ENCODE measurements at places on chromosomes 5 and 9.

GRCh38 chr9:27626244-27627187 lies 53.2 kb upstream of the C9orf72 start:
- no peak for DNase-seq

DNA sequence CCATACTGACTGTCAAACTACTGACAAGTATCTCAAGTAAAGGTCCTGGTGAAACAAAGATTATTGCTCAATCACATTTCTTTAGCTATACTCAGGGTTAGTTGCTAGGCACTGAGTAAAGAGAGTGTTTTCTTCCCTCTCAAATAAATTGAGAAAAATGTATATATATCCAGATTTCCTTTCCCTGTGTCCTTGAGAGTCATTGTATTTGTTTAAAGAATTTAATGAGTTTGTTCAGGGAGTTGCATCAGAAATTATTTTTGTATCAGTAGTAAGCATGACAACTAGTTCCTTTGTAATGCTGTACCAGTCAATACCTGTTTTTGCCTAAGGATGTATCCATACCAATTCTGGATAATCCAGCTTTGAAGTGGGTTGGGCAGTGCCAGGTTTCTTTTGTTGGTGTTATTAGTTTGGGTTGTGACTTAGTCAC lies 3.2 kb upstream of the ANKHD1 start:
- DNase-seq = no peak

GRCh38 chr5:158992037-158992740 lies 107.5 kb downstream of the EBF1 start:
- no peak for DNase-seq

- DNase-seq = no peak
Measured at GRCh38 chr5:33738967-33739366, 152.8 kb downstream of the ADAMTS12 start.

GRCh38 chr5:135227064-135228022 lies 171.7 kb downstream of the MACROH2A1 start:
- no peak for DNase-seq

DNA sequence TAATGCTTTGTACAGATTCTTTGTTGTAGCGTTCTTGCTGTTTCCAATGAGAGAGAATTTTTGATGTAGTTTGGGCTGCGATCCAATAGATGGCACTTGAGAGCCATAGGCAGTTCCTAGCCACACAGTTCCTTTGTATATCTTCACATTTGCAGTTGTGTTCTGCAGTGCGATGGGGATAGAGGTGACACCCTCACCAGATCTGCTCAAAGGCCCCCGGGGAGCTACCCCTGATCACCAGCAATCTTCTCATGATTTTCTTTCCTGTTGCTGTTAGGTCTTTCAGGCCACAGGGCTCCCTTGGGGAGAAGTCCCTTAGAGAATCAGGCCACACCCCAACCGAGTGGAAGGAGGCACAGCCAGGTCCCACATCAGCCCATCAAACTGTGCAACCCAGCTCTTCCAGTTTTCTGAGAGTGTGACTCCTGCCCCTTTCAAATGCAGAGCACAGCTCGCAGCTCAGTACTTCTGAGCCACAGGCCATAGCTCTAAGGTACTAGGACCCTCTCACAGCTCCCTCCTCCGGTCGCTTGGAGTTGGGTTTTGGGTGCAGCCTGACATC lies 353.7 kb downstream of the SLCO4C1 start:
- DNase-seq = peak; percentile 1

DNA sequence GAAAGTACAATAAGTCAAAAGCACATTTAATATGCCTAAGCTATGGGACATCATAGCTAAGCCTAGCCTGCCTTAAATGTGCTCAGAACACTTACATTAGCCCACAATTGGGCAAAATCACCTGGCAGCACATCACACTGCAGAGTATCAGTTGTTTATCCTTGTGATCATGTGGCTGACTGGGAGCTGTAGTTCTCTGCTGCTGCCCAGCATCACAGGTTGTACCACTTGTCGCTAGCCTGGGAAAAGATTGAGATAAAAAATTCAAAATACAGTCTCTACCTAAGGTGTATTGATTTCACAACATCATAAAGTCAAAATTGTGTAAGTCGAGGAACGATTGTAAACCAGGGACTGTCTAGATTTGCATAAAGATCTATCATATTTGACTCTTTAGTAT lies 58.6 kb downstream of the CAMK4 start:
- DNase-seq = no peak

DNA sequence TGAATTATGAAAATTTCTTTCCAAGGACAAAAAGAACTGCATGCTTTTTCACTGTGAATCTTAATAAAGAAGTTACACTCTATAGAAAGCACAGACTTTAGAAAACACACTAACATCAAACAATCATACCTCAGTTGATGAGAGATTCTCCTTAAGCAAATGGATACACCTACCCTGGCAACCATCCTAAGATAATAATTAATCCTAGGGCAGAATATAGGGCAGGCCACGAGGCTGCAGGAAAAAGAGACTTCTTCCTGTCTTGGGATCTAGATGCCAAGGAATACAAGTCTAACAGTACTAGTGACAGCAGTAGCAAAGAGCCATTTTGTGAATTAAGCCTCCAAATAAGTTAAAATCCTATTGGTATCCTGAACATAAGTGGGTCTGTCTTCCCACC lies 395.4 kb downstream of the EFNA5 start:
- DNase-seq = no peak

GRCh38 chr5:1030801-1031271 lies 22.2 kb downstream of the NKD2 start:
- no peak for DNase-seq

All from activated CD4-positive, alpha-beta T cell treated with anti-CD3 and anti-CD28 coated beads, Interleukin-2, amount 50 U/mL, for 48 hours (primary cell).